ENCODE measurements at places on chromosomes 12 and 14.

DNA sequence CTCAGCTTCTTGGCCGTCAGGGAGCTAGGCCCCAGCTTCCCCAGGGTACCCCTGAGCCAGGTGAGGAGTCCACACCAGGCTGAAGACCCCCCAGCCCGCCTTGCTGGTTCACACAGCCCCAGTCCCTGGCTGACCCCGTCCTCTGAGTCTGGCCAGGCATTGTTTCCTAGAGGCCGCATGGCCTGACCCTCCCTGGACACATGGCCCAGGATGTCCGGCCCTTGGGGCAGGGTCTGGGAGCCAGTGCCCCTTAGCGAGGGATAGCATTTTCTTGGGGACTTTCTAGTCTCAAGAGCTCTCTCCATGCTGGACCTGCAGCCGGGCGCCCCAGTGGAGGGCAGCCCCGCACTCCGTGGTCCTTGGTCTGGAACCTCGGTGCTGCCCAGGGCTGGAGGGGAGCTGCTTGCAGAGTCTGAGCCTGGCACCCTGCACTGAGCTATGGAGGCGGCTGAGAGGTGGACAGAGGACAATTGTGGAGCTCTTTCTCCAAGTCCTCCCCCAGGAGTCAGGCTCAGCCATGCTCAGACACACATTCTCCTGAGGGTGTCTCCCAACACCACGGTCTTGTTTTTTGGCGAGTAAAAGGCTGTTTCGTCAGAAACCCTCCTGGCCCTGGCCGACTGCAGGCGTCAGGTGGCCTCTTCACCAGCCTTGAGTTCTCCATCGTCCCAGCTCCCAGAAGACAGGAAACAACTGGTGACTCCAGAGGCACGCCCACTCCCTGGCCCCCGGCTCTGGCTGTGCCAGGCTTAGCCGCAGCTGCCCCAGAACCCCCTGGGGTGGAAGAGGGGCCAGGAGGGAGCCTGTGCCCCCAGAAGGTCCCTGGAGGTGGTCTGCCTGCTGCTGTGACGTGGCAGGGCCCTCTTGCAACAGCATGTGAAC lies 17.6 kb upstream of the CRIP2 start:
- DNase-seq, result no peak

GRCh38 chr12:45646851-45647581 lies 82.5 kb upstream of the ARID2 start:
- DNase-seq, result no peak

DNA sequence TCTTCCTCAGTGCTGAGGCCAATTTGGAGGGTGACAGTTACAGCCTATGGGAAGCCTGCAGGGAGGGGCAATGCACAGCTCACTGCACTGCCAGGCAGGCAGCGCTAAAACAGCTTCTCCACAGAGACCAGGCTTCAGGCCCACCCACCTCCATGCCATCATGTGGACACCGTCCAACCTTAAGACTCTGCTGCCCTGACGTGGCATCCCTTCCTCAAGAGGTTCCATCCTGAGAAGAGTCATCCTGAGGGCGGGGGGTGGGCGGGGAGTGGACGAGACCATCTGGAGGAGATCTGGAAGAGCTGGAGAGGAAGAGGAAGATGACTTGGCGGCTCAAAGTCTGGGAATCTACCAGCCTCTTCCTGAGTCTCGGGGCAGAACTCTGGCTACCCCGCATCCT lies 8.4 kb upstream of the ACVRL1 start:
- no peak for DNase-seq

DNA sequence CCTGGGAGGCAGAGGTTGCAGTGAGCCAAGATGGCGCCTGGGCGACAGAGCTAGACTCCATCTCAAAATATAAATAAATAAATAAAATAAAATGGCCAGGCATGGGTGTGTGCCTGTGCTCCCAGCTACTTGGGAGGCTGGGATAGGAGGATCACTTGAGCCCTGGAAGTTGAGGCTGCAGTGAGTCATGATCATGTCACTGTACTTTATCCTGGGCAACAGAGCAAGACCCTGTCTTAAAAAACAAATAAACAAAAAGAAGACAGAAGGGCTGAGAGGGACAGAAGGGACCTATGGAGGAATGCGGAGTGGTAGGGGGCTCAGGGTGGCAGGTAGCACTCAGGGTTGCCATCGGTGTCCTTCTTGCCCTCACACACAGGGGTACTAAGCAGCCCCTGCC lies 40.8 kb downstream of the PRPF40B start:
- DNase-seq, result no peak

- no peak for DNase-seq
Measured at GRCh38 chr14:32349322-32349721, 20.2 kb downstream of the AKAP6 start.

DNA sequence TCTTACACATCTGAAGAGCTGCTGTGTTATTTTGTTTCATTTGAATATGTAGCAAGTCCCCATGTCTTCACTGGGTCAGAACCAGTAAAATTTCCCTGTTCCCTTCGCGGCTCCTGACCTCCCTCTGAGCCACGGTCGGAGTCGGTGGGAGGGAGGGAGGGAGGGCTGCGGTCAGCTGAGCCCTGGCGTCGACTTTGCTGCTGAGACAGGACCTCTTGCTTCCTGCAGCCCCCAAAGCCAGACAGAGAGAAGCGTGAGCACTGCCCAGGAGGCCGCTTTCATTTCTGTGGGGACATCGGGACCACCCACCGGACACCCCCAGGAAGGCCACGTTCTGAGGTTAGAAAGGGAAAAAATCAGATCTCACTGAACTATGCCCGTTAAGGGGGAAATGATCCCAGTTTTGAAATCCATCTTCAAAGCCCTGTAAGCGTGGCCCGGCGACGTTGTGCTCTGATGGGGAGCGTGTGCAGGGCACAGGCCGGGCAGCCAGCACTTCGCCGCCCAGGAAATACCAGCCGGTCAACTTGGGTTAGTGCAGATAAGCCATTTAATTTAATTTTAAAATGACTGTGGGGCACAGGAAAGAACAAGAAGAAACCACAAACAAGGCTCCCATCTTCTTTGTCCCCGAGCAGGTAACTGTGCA lies 42.1 kb downstream of the NOC4L start:
- no peak for DNase-seq

- DNase-seq, result no peak
Measured at GRCh38 chr12:4826909-4827308, 82.8 kb upstream of the KCNA1 start.

DNA sequence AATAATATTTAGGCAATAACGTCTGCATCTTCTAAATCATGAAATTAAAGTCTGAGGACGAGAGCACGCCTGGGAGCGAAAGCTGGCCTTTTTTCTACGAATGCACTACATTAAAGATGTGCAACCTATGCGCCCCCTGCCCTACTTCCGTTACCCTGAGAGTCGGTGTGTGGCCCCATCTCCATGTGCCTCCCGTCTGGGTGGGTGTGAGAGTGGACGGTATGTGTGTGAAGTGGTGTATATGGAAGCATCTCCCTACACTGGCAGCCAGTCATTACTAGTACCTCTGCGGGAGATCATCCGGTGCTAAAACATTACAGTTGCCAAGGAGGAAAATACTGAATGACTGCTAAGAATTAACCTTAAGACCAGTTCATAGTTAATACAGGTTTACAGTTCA lies 19.3 kb downstream of the CKB start:
- DNase-seq, result no peak

- DNase-seq, result peak; percentile 48
Measured at GRCh38 chr14:106436310-106436905, 910.0 kb downstream of the TMEM121 start.

DNA sequence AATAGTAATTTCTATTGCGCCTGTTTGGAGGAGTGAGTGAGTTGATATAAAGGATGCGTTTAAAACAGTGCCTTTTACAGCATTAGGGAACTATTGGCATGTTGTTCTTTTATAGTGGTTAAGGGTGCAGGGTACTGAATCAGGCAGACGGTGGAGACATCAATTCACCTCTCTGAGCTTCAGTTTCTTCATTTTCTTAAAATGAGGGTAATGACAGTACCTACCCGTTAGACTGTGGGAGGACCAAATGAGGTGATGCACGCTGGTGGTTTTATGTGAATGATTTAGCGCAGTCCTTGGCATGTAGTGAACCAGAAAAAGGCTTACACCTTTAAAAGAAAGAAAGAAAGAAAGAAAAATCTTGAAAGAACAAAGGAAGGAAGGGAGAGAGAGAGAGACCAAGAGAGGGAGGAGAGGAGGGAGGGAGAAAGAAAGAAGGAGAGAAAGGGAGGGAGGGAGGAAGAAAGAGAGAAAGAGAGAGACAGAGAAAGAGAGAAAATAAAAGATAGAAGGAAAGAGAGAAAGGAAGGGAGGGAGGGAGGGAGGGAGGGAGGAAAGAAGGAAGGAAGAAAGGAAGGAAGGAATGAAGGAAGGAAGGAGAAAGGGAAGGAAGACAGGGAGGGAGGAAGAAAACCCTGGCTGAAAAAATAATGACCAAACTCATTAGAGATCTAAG lies 22.2 kb upstream of the CCND2 start:
- DNase-seq, result no peak

- DNase-seq, result no peak
Measured at GRCh38 chr14:55418411-55418810, 6.8 kb upstream of the ATG14 start.

- no peak for DNase-seq
Measured at GRCh38 chr14:72666610-72667009, 227.3 kb downstream of the DPF3 start.

GRCh38 chr12:93402333-93403311 lies 24.9 kb downstream of the NUDT4 start:
- no peak for DNase-seq

DNA sequence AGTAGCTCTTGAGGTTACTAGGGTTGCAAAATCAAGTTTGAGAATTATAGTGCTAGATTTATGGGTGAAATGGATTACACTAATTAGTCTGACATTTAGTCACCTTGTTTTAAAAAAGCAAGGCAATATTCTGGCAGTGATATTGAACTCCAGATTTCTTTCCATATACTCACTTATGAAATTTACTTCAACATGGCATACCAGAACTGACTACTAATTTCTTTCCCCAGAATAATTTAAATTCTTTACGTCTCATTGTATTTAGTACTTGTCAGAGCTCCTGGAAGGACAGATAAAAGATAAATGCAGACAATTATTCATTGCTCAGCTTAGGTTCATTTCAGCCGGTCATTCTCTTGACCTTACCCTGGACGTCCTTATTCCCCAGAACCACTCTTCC lies 24.3 kb downstream of the EMP1 start:
- no peak for DNase-seq

Measured in WERI-Rb-1 (cell line).